ENCODE measurements at places on chromosomes 2 and 18.

DNA sequence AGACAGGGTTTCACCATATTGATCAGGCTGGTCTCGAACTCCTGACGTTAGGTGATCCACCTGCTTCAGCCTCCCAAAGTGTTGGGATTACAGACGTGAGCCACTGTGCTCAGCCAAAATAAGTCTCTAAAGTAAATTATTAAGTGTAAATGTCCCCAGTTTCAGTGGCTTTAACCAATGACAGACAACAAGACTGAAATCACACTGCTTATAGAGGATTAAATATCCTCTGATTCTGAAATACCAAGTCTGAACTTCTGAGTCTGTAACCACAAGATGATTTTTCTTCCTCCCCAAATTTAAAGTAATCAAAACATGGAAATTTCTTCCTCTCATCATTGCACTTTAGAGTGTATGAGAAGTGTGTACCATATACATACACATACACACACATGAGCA lies 16.5 kb upstream of the ANKRD44 start:
- no peak for DNase-seq

- DNase-seq, result no peak
These were observed 250.6 kb downstream of the EIPR1 start for GRCh38 chr2:3126911-3127621.

GRCh38 chr2:285531-285930 lies 2.4 kb downstream of the ALKAL2 start:
- no peak for DNase-seq

- no peak for DNase-seq
These were observed 48.9 kb downstream of the TSN start for GRCh38 chr2:121804340-121804739.

GRCh38 chr2:179511105-179511789 lies 246.6 kb upstream of the SESTD1 start:
- DNase-seq, result no peak

GRCh38 chr2:8593243-8593642 lies 88.6 kb upstream of the ID2 start:
- no peak for DNase-seq

- DNase-seq, result no peak
These were observed 77.0 kb downstream of the MBD2 start for GRCh38 chr18:54147439-54147838.

DNA sequence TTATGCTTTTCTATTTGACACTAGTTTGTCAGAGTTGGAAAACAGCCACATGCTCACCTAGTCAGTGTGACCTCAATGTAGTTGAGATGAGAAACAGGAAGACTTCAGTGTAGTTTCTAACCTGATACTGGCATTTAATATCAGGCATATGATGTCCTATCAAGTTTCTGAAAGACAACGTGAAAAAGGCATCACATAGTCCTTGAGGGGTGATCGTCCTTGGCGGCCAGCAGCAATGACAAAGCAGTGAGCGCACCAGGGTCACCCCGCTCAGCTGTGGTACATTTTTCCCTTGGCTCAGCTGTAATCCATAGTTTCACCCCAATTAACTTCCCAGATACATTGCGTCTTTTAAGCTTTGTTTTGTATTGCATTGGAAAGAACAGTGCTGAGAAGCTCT lies 4.3 kb downstream of the HSPE1 start:
- no peak for DNase-seq

DNA sequence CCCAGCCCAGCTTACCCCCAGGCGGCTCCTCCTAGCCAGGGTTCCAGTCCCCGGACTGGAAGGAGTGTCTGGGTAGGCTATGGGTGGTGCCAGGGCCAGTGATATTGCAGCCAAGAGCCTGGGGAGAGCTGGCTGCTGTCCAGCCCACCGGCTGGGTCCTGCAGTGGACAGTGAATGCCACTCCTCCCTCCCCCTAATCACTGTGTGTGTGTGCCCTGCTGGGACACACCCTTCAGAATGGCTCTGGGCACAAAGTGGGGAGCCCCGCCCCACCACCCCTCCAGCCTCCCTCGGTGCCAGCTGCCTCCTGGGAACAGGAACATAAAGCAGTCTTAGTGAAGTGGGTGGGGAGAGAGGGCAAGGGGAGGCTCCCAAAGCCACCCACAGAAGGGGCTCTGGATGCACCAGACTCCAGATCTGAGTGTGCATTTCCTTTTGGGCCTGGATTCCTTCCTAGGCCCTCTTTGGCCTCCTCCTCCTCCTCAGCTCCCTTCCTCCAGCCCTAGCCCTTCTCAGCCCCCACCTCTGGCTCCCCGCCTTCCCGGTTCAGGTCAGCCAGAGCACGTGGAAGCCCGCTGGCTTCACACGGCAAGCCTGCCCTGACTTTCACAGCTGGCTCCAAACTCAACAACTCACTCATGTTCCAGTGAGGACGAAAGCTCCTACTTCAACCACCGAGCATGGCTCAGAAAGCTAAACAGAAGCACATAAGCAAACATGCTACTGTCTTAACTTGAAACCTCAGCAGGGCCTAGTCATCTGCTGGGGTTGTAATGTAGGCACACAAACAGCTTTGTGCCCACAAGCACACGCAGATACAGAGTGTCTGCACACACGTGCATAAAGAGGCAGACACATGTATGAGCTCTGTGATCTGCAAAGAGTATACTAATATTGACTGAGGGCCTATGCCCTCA lies 209.2 kb upstream of the SMAD2 start:
- DNase-seq, result no peak

GRCh38 chr18:40096675-40097074 lies 1858.4 kb upstream of the PIK3C3 start:
- DNase-seq, result no peak

- no peak for DNase-seq
These were observed 152.4 kb downstream of the LRRC30 start for GRCh38 chr18:7383002-7383980.

DNA sequence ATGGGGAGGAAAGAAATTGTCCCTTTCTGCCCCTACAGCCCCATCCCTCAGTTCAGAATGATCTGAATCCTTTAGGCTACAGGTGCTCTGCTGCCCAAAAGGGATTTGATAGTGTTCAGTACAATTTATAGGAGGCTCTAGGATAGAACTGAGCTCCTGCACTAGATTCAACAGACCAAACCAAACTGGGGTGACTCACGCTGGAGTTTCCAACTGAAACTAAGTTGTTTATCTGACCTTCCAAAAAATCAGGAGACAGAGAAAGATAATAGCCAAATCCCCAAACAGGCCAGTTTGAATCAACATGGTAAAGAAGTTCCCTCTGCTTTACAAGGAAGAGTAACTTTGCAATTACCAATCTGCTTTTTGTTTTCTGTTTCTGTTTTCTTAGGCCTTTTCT lies 72.7 kb upstream of the MBOAT2 start:
- no peak for DNase-seq

- no peak for DNase-seq
These were observed 177.2 kb upstream of the CRIM1 start for GRCh38 chr2:36178384-36178783.

DNA sequence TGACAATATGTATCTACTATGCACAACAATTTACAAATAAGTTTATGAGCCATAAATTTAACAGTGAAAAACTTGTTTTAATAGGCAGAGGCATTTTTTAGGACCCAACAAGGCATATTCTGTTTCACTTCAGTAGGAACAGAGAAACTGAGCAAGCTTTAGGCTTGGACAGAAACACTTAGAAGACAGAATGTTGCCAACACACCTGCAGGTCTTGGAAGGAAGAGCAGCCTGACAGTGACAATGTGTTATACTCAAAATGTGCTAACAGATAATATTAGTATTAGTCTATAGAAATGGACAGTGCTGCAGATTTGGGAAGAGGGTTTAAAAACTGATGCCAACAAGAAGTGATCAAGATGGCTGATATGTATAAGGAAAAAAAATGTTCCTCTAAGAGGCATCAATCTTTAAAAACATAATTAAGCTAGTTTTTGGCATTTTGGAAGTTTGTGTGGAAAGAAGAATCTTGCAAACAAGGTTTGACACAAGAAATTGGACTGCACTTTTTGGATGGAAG lies 297.1 kb upstream of the FSIP2 start:
- no peak for DNase-seq

DNA sequence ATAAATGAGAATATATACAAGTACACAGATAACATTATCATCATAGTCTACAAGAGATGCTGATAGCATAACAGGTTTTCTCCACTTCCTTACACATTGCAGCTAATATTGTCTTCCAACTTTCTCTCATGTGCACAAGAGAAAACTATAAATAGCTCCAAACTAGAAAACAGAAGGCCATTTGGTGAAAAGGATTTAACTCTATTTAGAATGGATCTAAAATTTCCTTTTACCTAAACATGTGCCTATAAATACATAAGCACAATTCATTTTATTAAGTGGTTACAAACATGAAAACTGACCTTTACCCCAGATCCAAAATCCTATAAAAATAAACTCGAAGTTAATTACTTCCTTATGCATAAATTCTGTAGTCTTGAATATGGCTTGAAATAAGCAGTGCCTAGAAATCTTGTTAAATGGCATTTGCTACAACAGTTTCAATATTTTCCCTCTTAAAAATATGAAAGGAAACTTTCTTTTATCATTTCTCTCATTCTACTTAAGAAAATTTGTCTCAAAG lies 41.6 kb downstream of the SLC25A12 start:
- no peak for DNase-seq

GRCh38 chr18:9734189-9734588 lies 26.1 kb downstream of the RAB31 start:
- no peak for DNase-seq

DNA sequence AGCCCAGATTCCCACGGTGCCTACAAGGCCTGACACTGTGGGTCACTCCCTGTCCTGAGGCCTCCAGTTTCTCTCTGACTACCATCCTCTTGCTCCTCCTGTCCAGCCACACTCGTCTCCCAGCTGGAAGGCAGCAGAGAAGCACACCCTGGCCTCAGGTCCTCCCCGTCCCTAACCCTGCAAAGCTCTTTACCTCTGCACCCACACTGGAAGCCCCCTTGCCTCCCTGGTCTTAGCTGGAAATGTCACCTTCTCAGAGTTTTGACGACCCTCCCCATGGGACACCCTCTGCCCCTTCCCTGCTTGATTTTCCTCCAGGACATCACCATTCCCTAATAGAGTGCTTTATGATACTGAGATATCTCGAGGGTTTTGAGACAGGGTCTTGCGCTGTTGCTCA lies 10.6 kb downstream of the RNU2-63P start:
- DNase-seq, result no peak

- DNase-seq, result peak; percentile 73
These were observed 40.8 kb upstream of the AKAIN1 start for GRCh38 chr18:5237723-5238370.

DNA sequence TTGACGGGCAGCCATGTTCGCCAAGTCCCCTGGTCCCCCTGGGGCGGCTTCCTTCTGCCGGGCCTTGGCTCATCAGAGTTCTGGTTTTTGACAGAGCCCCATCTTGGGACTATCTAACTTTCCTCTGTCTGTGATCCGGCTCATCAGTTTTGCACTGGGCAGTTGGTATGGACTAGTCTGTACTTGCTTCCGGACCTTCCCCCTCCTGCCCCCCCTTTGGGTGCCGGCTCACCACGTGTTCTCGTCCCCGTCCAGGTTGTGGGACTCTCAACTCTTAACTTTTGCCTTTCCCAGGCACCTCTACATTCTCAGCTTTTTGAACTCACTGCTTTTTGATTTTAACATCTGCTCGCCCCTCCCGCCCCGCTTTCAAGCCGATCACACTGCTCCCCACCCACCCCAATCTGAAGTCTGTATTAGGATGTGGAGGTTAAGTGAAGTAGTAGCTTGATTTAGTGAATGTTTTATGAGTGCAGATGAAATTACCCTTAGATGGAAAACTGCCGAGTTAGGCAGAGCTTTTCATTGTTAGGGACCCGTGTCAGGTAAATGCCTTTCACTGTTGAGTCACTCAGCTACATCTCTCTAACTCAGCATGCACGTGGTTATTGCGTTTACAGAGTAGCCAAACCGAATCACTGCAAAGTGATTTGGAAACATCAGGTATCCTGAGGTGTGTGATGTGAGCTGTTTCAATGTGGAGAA lies 874 bp downstream of the WDR43 start:
- DNase-seq, result no peak

DNA sequence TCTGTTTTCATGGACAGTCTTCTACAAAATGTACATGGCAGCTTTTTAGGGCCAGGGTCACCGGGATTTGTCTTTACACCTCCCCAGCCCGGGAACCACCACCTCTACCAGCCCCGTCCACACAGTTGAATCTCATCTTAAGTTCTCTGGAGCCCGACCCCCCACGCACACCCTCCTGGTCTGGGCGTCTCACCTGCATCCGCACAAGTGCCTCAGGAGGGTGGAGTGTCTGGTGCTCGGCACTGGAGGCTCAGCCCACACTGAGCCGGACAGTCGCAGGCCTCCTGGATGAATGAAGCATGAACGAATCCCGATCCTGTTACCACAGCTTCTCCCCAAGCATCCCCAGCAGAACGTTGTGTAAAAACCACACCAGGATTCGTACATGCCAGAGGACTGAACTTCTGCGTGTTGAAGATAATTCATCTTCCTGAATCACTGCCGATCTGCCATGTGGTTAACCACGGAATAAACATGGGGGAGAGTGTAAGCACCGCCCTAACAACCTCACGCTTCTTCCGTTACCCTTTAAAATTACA lies 162.0 kb downstream of the RTP5 start:
- no peak for DNase-seq

GRCh38 chr2:127080938-127081755 lies 25.8 kb downstream of the BIN1 start:
- DNase-seq, result no peak

- no peak for DNase-seq
These were observed 75.3 kb upstream of the CYP26B1 start for GRCh38 chr2:72222829-72223564.

All from brain pericyte (primary cell).